NCI-H1694 treated with DMSO at 0.1 percent for 48 hours (cell line): ENCODE measurements at places on chromosomes 7 and 10.
A peak's percentile ranks its signal among the peaks of the same experiment; 100 is the strongest.

- DNase-seq = no peak
Observed at GRCh38 chr10:64637939-64638338, 1116.7 kb downstream of the REEP3 start.

DNA sequence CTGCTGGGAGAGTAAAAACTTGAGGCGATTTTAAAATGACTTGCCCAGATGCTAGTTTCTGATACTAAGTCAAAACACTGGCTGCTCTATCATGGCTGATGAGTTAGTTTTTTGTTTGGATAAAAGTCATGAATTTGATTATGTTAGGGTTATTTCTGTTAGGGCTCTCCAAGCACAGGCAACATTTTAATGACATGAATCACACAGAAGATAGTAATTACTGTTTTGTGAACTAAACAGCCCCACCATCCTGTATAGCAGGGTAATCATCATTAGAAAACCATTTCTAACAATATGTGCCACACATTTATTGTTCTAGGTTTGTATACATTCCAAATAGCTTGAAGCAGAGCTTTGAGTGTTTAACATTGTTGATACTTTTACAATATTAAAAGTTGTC is 750.3 kb downstream of the ANKRD7 start:
- DNase-seq = no peak

- no peak for DNase-seq
Observed at GRCh38 chr10:5996696-5997095, 19.4 kb upstream of the IL15RA start.

DNA sequence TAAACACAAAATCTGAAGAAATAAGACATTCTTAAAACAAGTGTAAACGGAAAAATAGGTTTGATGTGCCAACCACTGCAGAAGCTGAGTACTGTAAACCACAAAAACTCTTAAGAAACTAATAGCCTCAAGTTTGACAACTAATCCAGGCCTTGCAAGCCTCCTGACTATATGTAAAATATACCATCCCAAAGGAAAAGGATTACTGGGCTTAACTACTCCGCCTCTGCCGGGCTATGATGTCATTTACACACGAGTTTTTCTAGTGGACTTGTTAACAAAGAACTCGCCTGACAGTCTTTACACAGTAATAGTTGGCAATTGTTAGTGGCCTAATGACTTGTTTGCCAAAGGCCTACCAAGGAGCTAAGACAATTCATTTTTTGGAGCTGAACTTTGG is 2.1 kb downstream of the KIF5B start:
- DNase-seq = no peak

- no peak for DNase-seq
Observed at GRCh38 chr7:130733931-130734814, at the start of gene KLF14. Gene KLF14, minus strand, starts transcription at chr7:130734207. Its CDS starts 174 bp downstream, at chr7:130734033.

- no peak for DNase-seq
Observed at GRCh38 chr10:100504096-100504495, 15.6 kb downstream of the SEC31B start.

DNA sequence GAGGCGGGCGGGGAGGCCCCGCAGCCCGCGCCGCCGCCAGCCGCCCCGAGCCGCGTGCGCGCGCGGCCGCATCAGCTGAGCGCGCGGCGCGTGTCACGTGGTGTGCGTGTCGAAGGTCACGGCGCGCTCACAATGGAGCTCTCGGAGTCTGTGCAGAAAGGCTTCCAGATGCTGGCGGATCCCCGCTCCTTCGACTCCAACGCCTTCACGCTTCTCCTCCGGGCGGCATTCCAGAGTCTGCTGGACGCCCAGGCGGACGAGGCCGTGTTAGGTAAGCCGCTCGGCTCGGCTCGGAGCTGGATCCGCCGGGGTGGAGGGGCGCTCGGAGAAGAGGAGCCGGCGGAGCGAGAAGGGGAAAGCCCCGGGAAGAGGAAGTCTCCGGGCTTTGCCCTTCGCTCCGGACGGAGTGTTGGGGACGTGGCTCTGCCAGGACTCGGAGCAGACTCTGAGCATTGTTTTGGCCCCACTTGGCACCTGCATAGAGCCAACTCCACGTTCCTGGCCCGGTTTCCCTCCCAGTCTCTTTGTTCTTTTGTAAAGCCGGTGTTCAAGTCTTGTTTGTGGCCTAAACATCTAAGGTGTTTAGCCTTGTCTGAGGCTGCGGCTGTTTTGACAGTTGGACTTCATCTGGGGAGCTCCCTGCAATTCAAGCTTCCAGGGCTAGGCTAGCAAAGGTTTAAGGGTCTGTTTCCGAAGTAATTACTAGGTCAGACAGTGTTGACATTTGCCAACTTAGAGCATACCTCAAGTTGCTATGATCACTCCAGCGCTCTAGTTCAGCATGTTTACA is at the start of gene COMMD3:
TSS of gene COMMD3 (plus strand) at position 103 of the 790 bp plus-strand sequence. CDS start at position 133, 30 bp downstream.
- peak; percentile 74 for DNase-seq

DNA sequence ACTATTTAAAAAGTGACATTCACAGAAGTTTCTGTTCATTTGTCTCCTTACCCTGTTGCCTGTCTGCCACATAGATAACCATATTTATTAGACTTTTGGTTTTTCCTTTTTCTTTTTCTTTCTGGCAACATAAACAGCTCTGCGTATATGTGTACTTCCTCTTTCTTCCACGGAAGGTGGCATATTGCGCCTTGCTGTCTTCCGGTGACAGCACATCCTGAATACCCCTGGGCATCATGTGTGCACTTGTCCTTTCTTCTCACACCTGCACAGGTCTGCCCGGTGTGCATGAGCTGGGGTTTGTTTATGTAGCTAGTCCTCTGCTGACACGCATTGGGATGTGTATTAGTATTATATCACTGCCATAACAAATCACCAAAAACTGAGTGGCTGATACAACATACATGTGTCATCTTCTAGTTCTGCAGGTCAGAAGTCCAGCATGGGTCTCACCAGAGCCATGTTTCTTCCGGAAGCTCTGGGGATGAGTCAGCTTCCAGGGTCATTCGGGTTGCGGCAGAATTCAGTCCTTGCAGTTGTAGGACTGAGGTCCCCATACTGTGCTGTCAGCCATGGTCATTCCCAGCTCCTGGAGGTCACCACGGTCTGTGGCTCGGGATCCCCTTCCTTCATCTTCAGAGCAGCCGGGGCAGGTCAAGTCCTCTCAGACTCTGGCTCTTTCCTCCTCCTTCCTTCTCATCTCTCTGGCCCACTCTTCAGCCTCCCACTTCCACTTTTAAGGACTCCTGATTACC is 596.0 kb upstream of the FOXK1 start:
- no peak for DNase-seq

DNA sequence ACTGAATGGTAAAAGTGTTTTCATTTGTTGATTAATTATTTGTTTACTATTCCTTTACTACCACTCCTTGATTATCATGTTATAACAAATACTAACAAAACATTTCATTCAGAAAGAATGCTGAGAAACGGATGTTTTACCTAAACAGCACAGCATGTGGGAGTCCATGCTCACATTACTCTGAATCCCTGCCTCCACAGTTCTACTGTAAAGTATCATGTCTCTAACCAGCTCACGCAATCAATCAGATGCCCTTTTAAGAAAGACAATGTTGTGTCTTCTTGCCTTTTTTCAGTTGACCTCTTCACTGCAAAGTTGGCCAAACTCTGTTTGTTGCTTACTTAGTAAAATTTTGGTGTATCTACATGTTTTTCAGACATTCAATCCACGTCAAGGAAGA is 232.5 kb upstream of the MDFIC start:
- DNase-seq = no peak

DNA sequence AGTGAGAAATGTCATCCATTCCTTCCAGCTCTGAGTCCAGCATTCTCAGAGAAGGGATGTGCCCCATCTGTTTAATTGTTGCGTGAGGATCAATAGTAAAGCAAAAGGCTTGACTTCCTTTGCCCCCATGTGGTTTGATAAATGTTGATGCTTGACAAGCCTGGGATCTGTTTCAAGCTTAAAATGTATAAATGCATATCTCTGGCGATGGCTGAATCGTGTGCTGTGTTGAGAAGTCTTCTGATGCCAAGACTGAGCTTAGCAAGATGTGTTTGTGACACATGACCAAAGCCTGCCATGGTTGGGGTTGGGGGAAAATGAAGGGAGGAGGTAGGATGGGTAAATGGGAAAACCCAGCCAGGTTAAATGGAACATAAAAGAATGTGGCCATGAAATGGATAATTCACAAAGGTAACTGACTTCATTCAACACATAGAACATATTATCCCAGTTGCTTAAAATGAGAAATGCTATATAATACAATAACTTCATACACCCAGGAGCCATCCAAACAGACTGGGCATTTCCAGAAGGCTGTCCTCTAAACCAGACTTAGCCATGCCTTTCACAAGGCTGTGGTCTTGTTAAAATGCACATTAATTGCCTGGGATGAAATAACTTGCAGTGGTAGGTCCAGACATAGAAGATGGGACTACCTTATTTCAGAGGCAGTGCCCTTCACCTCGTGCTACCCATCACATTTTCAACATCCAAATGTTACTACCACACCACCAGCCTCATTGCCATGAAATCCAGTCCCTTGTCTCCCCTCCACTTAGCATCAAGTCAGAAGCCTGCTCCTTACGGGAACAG is 147.3 kb upstream of the PDE1C start:
- DNase-seq = no peak

DNA sequence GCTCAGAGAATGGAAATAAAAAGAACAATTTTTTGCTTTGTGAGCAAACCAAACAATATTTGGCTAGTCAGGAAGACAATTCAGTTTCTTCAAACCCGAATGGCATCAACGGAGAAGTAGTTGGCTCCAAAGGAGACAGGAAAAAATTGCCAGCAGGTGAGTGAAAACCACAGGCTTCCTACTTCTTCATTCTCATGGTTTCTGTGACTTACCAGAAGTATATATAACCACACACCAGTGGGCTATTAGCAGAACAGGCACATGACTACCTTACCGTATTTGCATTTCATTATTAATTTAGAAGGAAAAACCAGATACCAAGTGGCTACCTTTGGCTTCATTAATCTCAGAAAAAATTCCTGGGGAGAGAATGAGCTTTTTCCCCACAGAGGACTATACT is 8.8 kb downstream of the TDRD1 start:
- DNase-seq = no peak

- no peak for DNase-seq
Observed at GRCh38 chr10:14302035-14302434, 28.7 kb downstream of the FRMD4A start.

GRCh38 chr10:70399177-70399576 is 4.8 kb upstream of the EIF4EBP2 start:
- DNase-seq = no peak

DNA sequence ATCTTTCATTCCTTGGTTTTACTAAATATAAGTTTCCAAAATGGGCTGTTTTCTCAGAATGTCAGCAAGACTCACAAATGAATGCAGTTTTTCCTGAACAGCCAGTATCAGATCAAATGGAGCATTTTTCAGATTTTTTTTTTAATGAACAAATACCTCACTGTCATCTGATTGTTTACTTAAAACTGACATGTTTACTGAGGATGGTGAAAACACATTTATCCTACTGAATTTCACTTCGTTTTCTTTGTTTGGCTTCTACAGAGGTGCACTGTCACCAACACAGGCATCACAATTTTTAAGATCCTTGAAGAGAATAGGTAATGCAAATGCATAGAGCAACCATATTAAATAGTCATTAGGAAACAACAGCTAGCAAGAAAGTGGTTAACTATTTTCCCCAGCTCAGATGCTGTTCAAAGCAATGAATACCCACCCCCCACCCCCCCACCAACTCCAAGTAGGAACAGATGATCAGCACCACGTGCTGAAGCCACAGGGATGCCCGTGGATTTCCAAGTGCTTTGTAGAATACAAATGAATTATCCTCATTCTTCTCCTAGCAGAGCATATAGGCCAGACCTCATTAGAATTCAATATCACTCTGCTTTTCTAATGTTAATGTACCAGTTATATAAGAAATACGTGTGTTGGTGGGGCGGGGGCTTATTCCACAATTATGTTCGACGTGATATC is 205.9 kb downstream of the SKAP2 start:
- peak; percentile 90 for DNase-seq
